GM12865 (cell line): ENCODE measurements at places on chromosomes 2 and 18.

GRCh38 chr2:66853585-66853984 is 418.7 kb downstream of the MEIS1 start:
- no peak for DNase-seq

- DNase-seq, result no peak
Measured at GRCh38 chr2:141021109-141021508, 1109.7 kb downstream of the LRP1B start.

DNA sequence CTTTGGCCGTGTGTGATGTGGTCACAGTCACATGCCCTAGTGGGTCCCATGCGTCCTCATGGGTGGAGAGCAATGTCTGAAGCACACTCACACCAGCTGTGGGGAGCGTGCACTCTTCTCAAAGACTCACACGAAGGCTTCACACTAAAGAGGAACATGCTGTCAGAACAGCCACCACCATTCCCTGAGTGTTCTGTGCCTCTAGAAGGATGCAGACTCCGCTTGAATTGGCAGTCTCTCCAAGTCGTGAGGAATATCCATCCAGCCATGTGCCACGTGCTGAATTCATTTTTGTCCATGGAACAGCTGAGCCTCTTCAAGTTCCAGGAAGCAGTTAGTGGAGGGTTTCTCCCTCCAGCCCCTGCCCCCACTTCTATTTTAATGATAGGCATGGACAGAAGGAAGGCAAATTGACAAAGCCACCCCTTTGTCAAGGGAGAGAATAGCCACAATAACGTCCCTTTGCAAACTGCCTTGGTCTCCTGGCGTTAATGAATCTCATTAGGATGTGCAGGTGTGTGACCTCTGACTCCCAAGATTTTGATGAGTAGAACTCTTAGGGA is 464.3 kb upstream of the ID2 start:
- DNase-seq, result no peak

GRCh38 chr2:53111004-53111403 is 656.6 kb upstream of the CHAC2 start:
- DNase-seq, result no peak

DNA sequence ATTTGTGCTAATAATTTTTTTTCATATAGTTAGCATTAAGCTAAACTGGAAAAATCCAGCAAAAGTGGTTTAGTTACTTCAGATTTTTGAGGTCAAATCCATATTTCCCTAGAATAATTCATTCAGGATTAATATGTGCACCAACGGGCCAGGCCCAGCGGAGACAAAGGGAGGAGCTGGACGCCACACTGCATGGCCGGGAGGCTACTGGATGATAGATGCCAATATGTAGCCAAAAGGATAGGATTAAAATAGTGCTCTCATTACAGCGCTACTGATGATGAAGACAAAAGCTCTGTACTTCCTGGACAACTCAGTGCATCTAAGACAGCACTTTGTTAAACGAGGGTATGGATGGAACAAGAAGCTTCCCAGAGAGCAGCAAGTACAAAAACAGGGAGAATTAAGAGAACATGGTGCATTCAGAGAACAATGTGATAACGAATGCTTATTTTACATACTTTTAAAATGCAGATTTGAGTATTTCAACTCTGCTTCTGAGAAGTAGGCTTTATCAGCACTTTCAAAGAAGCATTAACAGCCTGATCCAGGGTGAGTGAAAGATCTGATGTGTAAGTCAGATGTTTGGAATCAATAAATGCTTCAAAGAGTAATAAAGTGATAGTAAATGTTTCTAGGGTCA is 39.8 kb downstream of the PPP4R1 start:
- no peak for DNase-seq

DNA sequence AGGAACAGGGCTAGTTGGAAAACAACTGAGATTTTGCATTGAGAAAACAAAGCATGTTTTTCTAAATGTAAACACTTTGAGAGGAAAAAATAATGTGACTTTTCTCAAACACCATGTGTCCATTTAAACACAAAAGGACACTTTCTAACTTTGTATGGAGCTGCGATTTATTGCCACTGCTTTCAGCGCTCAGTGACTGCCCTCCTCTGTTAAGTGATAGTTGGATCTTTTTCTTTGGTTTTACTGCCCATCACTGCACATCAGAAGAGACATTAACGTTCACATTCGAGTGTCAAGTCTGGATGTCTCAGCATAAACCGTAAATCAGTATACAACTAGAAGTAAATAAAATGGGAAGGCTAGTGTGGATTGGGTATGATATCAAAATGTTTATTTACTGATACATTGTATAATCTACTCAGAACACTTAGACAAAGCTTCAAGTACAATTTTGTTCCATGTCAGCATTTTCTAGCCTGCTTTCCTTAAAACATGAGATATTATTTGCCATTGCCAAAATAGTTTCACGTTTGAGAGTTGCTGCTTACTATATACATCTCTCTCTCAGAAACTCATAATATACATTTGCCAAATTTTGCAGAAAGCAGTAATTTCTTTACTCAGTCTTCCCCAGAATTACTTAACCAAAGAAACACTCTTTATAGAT is 237.6 kb downstream of the IKZF2 start:
- DNase-seq, result no peak

DNA sequence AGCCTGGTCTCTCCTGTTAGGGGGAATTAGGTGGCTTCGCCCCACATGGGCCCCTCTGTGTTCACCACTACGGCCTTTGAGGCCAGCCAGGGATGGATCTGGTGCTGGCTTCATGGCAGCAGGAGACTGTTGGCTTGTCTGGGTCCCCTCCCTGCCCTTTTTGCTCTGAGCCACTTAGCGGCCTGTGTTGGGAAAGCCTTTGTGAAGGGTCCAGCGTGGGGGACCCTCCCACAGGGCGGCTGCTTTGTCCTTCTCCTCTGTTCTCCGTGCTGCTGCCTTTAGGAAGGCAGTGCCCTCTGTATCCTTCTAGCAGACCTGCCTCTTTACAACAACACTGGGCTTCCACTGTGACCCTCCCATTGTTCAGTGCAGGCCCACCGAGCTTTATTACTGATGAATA is 118.4 kb downstream of the TSN start:
- no peak for DNase-seq

DNA sequence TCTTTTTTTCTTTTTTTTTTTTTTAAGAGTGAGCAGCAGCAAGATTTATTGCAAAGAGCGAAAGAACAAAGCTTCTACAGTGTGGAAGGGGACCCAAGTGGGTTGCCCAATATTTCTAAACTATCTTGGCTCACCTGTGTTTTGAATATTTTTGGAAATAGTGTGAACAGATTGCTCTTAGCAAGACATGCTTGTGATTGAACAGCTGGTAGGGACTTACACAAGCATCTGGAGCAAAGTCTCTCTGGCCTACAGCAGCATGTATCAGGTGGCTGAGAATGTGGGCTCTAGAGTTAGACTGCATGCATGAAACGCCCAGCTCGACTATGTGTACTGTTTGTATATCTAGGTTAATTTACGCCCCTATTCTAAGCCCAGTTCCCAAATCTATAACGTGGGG is 40.3 kb upstream of the FBXO11 start:
- no peak for DNase-seq

DNA sequence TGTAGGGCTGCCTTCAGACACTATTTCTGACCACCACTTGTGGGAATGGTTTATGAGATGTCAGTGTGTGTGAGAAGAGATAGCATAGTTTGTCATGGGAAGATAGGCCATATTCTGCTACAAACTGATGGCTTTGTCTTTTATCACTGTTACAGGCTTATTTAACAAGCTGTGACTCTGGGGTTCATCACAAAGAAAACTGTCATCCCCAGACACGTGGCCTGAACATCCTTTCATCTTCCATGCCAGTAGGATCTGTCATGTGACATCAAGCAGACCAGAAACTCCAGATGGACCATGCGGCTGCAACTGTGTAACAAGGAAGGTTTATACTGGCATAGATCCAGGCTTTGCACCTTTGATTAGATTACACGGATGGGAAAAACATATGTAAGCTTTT is 128.6 kb upstream of the KCNH7 start:
- no peak for DNase-seq

DNA sequence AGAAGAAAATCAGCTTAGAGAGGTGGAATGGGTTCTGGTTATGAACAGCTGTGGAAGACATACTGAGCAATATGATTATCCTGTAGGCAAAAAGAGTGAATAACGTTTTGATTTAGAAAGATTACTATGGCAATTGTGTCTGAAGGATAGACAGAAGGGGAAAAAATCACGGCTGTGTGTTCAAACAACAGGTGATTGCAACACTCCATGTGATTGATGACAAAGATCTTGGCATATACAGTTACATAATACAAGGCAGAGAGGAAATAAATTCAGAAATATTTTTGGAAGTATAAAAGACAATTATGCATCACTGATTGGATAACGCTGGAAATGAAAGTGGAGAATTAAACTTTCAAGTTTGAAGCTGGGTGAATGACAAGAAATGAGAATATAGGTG is 58.5 kb upstream of the KCNJ3 start:
- DNase-seq, result no peak

DNA sequence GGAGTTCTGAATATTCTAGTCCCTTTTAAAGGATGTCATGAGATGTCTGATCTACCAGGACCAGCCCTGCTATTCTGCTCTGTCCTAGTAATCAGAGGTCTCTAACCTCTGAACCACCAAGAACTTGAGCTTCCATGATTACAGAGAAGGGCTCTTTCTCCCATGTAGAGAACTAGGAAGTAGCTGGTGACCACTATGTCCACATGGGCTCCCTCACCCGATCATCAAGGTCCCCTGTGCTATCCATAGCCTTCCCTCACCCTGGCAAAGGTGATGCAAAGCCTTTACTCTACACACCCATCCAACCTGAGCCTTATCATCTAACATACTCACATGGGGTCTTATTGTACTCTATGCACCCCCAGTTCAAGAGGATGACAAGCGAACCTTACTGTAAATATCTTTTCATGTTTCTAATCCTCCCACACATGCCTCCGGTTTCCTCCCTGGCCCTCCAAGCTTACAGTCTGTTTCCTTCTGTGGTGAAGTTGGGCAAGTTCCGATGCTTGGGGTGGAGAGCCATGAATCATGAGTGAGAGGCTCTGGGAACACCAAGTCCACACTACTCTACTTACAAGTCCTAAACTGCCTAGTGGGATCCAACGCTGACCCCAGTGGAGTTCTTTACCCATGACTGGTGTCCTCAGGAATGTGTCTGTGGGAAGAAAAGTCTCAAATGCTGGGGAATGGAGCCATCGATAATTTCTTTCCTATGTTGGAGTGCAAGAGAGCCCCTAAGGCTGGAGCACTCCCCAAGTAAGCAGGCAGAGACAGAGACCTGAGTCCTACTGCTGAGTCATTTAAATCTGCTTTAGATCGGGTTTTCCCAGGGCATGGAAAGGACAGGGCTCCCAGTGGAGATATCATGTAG is 73.3 kb upstream of the KLF7 start:
- no peak for DNase-seq

DNA sequence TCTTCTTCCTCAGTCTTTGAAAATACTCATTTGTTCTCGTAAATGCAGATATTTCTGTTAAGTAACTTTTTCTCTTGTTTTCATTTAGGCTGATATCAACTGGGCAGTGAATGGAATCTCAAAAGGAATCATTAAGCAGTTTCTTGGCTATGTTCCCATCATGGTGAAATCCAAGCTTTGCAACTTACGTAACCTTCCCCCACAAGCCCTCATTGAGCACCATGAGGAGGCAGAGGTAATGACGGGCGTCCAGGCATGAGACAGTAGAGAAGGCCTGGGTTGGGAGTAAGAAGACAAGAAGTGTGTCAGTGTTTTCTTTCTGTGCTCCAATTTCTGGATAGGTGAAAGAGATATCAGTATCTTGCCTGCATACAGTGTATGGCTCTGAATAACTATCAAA is 5.1 kb downstream of the POLR1B start:
- no peak for DNase-seq

- no peak for DNase-seq
Measured at GRCh38 chr2:178177066-178177679, 17.1 kb upstream of the OSBPL6 start.

DNA sequence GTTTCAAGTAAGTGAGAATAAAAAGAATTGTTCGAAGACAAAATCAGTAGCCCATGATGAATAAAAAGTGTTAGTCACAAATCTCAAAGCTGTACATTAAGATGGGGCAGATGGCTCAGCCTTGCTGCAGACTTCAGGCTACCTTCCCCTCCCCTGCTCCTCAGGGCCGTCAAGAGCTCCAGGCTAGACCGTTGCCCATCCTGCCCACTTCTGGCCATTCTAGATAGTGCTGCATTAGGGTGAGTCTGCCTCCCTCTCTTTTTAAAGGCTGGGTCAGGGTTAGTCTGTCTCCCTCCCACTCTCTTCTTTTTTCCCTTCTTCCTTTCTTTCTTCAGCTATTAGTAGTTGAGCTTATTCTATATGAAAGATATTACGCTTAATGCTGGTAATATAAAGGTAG is 86.0 kb downstream of the MAPRE2 start:
- DNase-seq, result peak; percentile 13

DNA sequence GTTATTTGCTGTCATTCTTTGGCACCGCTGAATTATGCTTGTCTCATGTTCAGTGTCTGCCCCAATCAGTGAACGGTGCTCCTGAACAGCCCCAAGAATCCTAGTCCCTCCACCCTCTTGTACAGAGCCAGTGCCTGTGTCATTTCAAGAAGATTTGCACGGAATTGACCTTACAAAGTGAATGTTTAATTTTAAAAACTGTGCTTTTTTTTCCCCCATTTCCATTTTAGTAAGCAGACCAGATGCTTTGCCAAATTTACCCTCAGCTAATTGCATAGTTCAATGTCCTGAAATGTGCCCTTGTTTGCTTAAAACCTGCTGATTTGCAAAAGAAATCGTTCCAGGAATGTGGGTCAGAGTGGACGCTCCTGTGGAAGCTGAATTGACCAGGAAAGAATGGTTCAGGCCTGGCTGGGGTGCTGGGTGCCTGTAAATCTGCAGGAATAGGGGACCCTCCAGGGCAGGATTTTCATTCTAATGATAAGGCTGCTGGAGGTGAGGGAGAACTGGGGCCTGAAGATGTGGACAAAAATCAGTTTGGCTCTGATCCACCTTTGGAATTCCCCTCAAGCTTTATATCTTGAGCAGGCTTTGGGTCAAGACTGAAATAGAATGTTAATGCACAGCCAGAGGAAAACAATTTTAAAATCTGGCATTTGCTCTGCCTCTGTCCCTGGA is 20.1 kb downstream of the TMEM17 start:
- no peak for DNase-seq

DNA sequence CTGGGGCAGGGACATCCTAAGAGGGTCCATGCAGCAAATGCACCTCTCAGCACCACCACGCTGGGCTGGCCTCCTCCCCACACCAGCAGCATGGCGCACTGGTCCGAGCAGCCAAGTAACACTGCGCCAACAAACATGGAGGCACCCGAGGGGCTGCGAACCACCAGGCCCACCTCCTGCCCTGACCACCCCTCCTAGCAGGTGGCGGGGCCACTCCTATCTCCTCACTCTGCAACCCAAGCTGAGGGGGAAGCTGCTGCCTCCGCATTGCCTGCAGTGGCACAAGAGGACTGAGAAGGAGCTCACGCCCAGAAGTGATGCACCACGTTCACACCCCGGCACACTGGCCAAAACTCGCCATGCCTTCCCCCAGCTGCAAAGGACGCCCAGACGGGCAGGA is 94.4 kb downstream of the EIPR1 start:
- DNase-seq, result no peak

GRCh38 chr2:239436076-239436475 is 35.3 kb upstream of the HDAC4 start:
- no peak for DNase-seq

- no peak for DNase-seq
Measured at GRCh38 chr2:118859157-118859770, 11.8 kb upstream of the EN1 start.

GRCh38 chr2:165547900-165548299 is 78.4 kb downstream of the CSRNP3 start:
- no peak for DNase-seq
